ENCODE measurements at places on chromosomes 1 and 21.
A peak's percentile ranks its signal among the peaks of the same experiment; 100 is the strongest.

- DNase-seq, result no peak
Observed at GRCh38 chr1:222918801-222919477, 104.1 kb downstream of the DISP1 start.

GRCh38 chr1:166969074-166969677 is 6.2 kb downstream of the ILDR2 start:
- DNase-seq, result no peak

DNA sequence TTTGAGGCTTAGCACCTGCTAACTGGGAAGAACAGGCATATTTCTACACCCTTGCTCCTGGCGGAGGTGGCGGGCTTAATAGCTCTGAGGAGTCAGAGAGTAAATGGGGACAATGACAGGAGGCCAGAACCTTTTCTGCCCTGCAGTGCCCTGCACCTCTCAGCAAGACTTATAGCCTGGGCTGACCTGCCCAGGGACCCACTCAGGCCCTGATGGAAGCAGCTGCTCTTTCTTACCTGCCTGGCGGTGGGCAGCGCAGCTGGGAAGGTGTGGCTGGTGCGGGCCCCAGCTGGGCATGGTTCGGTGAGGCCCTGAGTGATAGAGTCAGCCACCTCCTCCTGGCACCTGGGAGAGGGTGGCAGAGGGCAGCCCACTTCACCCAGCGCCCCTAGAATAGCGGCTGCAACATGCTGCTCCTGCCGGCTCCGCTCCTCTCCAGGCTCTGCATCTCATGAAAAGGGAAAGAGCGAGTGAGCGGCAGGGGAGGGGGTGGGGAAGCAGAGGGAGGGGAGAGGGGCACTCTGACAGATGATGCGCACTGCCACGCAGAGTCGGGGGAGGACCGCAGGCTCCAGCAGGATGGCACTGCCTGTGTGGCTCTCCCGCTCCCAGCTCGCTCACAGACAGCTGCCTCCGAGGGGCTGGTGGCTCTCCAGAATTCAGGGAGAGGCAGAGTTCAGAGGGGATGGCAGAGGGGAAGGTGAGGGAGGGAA is at the start of gene RGS8:
Gene RGS8, minus strand, starts transcription at position 472 of the 713 bp plus-strand sequence. CDS start 14,938 bp downstream, outside the sequence.
- no peak for DNase-seq

DNA sequence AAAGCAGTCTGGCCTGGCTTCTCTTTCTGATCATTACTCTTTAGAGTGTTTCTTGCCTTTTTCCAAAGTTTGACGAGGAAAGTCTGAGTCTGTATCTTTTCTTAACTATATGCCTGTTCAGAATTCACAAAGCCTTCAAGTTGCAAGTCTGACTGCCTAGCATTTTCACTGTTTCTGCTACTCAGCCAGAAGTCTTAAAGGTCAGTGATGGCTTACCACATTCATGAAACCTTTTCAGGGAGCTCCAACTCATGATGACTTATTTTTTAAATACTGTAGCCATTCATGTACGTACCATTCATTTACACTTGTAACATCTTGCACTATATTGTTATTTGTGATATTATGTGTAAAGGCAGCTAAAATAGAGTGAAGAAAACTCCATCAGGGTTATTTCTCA is 58.2 kb downstream of the TNFSF4 start:
- no peak for DNase-seq

DNA sequence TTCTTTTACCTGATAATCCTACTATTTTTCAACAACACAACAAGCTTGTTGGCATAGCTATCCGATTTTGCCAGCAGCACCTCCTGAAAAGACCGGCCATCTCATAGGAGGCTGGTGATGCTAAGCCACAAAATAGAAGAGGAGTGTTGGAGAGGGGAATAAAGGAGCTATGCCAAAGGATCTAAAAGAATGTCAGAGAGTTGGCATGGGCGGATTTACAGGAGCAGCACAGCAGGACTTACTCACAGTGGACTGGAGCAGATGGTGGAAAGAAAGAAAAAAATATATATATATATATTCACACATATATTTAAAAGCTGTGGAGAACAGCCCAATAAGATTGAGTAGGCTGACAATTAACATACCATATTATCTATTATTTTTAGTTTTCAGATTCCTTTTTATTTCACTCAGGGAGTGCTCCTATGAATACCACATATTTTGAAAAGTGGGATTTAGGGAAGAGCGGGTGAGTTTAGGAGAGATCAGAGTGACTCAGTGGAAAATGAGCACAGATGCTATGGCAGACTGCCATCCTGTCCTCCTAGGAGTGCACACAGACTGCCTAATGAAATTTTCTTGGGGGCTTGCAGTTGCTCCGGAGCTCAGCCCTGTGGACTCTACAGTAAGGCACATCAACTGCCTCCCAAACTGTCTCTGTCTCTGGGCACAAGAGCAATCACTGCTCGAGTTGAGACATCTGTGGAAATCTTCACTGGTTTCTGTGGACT is 394.4 kb upstream of the CHRM3 start:
- DNase-seq, result no peak

DNA sequence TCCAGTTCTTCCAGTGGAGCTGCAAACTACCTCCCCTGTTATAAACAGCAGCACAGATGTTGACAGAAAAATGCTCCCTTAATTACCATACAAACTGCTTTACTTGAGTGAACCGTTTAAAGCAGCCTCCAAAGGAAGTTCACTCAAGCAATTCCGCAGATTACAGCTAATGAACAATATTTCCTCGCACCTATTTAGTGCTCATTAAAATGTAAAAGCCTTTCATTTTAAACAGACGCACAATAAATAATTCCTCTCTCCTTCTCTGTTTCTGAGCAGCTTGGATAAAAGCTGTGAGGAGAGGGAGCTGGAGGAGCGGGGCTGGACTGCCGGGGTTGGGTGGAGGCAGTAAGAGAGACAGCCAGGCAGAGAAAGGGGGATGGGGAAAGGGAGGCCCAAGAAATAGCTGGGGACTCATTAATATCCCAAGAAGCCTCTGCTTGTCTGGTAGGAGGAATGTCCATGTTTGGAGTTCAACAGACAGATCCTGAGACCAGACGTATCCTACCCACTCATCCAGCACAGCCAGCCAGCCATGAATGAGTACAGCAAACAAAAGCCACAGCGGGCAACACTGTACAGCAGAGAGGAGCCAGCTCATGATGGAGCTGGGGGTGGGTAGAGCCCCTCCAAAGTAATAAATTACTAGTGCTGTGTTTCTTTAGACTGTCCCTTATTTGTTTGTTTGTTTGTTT is 227.7 kb downstream of the GPATCH2 start:
- DNase-seq, result peak; percentile 78

DNA sequence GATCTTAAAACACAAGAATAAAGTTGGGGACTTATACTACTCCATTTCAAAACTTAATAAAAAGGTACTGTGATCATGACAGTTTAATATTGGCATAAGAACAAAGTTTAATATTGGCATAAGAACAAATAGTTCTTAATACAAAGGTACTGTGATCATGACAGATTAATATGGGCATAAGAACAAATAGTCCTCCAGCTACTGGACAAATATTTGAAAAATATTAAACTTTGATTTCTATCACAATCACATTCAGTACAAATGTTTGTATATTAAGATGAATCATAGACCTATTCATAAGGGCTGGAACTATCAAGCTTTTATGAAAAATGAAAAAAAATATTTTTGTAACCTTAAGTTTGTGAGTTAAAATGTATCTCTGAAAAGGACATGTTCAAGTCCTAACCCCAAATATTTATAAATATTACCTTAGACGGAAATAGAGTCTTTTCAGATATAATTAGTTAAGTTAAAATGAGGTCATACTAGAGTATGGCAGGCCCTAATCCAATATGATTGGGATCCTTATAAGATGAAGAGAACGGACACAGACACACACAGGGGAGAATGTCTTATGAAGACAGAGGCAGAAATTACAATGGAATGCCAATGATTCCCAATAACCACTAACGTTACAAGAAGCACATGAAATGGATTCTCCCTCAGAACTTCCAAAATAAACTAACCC is 79.1 kb upstream of the RGS1 start:
- DNase-seq, result no peak

DNA sequence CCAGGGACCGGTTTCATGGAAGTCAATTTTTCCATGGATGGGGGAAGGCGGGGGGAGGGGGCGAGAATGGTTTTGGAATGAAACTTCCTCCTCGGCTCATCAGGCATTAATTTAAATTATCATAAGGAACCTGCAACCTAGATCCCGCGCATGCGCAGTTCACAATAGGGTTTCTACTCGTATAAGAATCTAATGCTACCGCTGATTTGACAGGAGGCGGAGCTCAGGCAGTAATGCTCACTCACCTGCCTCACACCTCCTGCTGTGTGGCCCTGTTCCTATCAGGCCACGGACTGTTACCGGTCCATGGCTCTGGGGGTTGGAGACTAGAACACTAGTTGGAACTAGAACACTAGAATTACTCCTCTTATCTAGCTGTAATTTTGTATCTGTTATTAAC is 38.0 kb downstream of the PRRX1 start:
- no peak for DNase-seq

- DNase-seq, result no peak
Observed at GRCh38 chr1:26828411-26828991, 2.0 kb downstream of the ZDHHC18 start.

DNA sequence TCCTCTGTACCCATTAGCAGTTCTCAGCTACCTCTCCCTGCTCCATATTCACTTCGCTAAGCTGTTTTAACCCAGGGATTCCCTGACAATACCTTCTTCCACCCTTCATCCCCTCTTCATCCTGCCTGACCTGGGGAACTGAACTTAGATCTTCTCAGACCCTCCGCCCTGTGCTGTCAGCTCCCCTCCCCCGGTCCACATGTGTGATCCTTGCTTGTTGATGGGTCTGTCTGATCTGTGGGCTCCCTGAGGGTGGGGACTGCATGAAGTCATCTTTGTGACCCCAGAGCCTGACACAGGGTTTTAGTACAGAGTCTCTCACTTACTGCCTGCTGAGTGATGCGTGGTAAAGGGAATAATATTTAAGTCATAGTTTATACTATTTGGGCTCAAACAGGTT is 11.8 kb downstream of the CHAF1B start:
- DNase-seq, result no peak

- peak; percentile 81 for DNase-seq
Observed at GRCh38 chr1:198125995-198126735, 30.6 kb upstream of the NEK7 start.

DNA sequence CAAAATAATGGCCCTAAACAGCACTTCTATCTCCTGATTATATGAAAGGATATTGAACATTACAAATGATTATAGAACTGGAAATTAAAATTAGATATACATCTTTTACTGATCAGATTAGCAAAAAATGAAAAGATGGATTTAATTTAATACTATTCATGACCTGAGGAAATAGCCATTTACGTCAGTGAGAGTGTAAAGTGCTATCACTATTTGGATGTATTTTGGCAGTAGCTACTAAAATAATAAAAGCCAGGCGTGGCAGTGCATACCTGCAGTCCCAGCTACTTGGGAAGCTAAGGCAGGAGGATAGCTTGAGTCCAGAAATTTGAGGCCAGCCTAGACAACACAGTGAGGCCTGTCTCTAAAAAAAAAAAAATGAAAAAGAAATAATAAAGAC is 5.3 kb downstream of the C4BPB start:
- no peak for DNase-seq

- DNase-seq, result peak; percentile 46
Observed at GRCh38 chr1:218565377-218565776, 220.2 kb downstream of the TGFB2 start.

GRCh38 chr1:223650465-223650864 is 15.0 kb downstream of the CAPN8 start:
- no peak for DNase-seq

DNA sequence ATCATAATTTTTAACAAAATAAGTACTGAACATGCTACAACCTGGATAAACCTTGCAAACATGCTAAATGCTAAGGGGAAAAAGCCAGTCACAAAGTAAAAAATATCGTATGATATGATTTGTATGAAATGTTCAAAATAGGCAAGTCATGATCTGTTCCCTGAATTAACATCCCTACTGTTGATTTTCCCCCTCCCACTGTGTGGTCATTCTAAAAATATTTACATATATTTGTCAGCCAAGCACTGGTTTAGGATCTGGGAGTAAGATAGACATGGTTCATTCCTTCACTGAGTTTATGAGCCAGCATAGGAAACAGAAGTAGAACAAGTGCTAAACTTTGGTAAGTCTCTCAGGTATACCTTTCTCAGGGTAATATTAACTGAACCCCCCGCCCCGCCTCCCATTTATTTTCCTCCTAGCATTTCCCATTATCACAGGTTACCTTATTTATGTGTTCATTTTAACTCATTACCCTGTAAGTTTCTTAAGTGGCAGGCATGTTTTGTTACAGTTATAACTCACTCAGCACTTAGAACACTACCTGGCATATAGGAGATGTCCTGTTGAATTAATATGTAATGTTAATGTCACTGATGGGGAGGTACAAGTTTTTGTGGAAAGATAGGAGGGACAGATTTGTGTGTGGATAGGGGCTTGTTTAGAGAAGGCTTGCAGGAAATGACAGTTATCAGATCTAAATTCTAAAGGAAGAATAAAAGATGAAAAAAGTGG is 12.3 kb downstream of the UQCRH start:
- DNase-seq, result peak; percentile 38

GRCh38 chr1:30109853-30110252 is 613.5 kb downstream of the MATN1 start:
- no peak for DNase-seq

- DNase-seq, result no peak
Observed at GRCh38 chr1:173095632-173096031, 44.9 kb upstream of the TNFSF18 start.

GRCh38 chr1:162696286-162696862 is 64.1 kb downstream of the DDR2 start:
- no peak for DNase-seq

DNA sequence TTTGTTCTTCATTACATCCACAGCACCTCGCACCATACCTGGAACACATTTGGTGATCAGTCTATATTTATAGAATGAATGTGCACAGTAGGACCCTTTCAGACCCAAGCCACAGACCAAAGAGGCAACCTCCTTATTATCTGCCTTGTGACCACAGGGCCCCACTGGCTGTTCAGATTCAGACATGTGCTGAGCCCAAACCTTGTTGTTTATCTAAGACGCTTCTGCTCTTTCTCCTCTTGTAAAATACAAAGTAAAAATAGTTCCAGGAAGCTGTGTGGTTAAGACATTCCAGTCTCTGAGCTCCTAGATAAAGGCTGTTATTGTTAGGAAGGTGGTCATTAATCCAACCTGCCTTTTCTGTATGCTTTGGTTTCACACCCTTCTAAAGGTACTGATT is 3.6 kb upstream of the SCMH1 start:
- DNase-seq, result peak; percentile 30

GRCh38 chr1:236458996-236459395 is 64.8 kb upstream of the LGALS8 start:
- no peak for DNase-seq

DNA sequence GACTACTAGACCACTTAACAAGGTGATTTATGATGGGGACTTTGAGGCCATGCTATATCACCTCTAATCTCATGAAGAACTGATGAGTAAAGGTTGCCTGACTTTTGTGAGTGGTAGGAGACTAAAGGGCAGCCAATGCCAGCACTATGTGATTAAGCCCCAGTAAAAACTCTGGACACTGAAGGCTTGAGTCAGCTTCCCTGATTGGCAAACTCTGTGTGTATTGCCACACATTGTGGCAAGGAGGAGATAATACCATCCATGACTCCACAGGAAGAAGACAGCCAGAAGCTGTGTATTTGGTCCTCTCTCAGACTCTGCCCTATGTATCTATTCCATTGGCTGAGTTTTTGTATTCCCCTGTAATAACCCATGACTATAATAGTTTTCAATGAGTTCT is 413.3 kb upstream of the ZRANB2 start:
- DNase-seq, result no peak

Measured in kidney glomerular epithelial cell (primary cell).